Myometrial cell (primary cell): ENCODE measurements at places on chromosomes 6 and 20. TPM values are rescaled to one million over a fixed set of nuclear protein-coding genes. Genes with fewer than 3 reads are reported as not detected.

The DLK2 gene
- total RNA-seq: 0.86 and 2.3 TPM in 2 replicates

The RBM12 gene
- total RNA-seq: 34.0 TPM in 2 replicates

The GNAS-AS1 gene
- 0.53 TPM in 1 of 2 replicates, not detected in the other for total RNA-seq

The BICRAL gene
- 2.0 and 3.9 TPM in 2 replicates for total RNA-seq

The SOD2 gene
- total RNA-seq: 107 and 140 TPM in 2 replicates

The RUNX2 gene
- 8.0 and 9.8 TPM in 2 replicates for total RNA-seq

The RAB32 gene
- 161 and 187 TPM in 2 replicates for total RNA-seq

The RAET1L gene
- total RNA-seq: not detected in 2 replicates

The SIRPA gene
- 10.4 and 13.5 TPM in 2 replicates for total RNA-seq

The SLC26A8 gene
- total RNA-seq: not detected in 2 replicates

The TXLNB gene
- under 0.01 and 0.29 TPM in 2 replicates for total RNA-seq

The C6orf52 gene
- 0.71 TPM in 1 of 2 replicates, not detected in the other for total RNA-seq

The DOP1A gene
- 7.8 and 11.7 TPM in 2 replicates for total RNA-seq

The CEP85L gene
- total RNA-seq: 5.8 and 13.6 TPM in 2 replicates

The PTPRT gene
- total RNA-seq: not detected in 2 replicates
